ENCODE measurements at places on chromosomes 3 and 15.

DNA sequence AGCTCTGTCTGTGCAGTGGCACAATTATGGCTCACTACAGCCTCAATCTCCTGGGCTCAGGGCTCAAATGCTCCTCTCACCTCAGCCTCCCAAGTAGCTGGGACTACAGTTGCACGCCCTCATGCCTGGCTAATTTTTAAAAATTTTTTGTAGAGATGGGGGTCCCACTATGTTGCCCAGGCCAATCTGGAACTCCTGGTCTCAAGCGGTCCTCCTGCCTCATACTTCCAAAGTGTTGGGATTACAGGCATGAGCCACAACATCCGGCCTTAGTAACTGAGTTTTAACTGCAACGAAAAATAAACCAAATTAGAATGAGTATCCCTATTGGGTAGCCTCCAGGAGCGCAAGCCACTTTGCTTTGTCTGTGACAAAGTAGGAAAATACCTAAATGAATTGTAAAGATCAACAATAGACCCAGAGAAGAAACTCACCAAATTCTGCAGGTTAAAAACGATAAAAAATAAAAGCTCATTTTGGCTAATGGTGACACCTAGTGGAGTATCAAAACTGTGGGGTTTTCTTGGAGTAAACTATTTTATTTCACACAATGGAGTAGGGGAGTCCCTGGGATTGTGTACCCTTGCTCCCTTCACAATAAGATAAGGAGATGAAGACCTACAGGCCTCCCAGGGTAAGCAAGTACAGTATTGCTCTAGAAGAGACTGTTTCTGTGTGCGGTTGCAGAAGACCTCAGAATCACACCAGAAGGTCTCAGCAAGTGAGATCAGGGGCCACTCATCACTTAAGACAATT lies 21.0 kb upstream of the CA12 start:
- peak; percentile 56 for DNase-seq

GRCh38 chr15:80811781-80812315 lies 32.7 kb downstream of the CEMIP start:
- no peak for DNase-seq

GRCh38 chr15:80645494-80646065 lies 49.5 kb upstream of the ABHD17C start:
- DNase-seq: no peak

DNA sequence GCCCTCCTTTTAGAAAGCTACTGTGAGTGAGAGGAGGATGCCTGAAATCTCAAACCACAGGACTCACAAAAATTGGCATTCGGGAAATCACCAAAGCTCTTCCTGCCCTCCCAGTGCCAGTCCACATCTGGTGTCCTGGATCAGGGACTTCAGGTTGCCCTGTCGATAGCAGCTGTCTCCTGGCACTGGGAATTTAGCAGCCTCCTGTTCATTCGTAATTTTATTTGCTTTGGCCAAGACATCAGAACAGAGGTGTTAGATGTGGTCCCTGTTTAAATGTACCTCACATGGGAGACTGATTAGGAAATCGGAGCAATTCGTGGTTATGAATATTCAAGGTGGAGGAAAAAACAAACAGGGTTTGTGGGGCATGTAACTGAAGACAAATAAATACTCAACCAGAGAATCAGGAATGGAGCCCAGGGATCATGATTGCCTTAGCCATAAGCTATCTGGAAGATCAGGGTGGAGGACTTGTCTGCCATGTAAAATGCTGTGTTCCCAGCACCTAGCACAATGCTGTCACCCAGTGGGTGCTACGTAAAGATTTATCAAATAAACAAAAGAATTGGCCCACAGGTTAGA lies 265.2 kb upstream of the PROK2 start:
- DNase-seq: no peak

DNA sequence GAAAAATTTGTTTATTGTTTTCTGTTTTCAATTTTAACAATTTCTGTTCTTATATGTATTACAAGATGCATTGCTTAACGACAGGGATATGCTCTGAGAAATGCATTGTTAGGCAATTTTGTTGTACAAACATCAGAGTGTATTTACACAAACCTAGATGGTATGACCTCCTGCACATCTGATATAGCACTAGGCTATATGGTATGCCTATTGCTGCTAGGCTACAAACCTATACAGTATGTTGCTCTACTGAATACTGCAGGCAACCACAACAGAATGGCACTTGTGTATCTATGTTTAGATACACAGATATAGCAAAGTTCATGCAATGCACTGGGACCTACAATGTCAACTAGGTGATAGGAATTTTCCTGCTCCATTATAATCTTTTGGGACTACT lies 70.1 kb downstream of the SUCNR1 start:
- no peak for DNase-seq

- no peak for DNase-seq
Observed at GRCh38 chr3:95508124-95508523, 1306.3 kb upstream of the EPHA6 start.

- peak; percentile 54 for DNase-seq
Observed at GRCh38 chr3:4394048-4394447, 73.0 kb downstream of the SUMF1 start.

DNA sequence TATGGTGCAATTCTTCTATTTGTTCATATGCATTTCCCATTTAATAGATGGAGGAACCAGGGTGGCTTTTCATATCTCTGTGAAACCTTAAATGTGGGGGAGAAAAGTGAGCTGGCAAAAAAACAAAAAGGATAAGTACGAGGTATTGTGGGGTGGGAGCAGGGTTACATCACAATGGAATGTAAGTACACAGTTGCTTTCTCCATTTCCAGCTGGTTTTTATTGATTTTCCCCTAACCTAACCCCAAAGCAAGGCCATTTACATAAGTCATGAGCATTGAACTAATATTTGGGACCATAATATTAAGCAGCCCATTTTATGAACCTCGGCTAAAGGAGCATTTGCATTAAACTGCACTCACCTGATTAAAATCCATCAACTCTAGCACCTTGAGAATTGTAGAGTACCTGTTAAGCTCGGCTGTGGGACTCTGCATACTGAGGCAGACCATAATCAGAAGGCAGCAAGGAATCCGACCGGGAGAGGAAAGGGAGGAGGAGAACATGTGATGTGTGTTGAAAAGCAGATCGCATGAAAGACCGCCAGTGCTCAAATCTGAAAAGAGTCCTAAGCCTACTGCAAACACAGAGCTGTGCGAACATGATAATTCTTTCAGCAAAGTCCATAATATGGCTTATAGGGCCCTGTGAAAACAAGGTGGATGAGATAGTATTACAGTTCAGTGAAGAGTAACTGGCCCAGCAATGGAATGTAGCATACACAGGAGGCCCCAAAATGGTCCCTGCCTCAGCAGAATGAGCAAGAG lies 513.4 kb downstream of the FHIT start:
- no peak for DNase-seq

DNA sequence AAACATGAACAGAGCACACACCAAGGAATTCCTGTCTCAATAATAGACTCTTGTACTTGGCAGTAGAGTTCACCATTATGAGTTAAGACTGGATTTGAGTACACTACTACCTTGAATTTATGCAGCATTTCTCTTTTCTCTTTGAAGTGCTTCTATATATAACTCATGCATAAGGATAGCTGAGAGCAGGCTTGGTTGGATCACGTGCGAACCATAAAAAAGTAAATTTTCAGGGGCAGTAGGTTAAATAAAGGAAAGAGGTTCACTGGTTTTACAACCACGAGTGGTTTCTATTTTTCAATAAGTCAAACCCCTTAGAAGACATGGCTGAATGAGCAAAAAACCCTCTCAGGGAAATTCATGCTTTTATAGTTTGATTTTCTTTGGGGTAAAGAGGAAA lies 28.6 kb upstream of the PDZRN3 start:
- no peak for DNase-seq

DNA sequence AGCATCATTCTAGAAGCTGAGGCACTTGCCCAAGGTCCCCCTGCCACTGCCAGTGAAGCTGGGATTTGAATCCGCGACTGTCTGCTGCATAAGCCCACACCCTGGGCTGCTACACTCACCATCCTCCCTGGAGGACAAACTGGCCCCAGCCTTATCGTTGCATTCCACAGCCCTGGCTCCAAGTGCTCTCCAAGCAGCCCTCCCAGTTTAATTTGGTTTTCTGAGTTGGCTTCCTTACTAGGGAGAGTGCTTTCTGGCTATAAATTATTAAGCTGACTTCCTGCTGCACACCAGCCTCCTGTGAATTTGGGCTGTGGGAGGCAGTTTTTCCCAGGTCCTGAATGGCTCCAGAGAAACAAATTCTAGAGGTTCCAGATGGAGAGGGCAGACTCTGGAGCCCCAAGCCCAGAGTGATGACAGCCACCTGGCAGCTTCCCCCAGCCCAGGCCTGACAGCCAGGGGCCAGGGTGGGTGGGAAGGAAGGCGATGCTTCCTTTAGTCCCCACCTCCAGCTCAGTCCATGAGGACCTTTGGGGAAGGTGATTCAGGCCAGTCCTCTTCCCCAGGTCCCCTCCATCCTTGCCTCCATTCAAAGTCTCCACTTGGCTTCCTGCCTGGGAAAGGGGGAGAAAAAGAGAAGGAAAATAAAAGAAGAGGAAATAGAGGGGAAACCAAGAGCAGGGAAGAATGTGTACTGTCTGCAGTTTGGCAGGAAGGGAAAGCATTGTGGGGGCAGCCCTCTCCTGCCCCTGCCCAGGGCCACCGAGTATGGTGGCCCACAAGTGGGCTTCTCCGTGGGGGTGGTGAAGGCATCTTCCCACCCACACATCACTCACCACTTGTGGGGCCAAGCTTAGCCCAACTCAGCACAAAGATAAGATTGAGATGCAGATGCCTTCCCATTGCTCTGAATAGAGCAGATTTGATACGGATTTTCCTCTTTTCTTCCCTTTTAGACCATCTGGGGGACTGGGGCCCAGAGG lies 69.6 kb downstream of the SEMA5B start:
- no peak for DNase-seq

GRCh38 chr3:59731943-59732342 lies 682.1 kb upstream of the CFAP20DC start:
- no peak for DNase-seq

DNA sequence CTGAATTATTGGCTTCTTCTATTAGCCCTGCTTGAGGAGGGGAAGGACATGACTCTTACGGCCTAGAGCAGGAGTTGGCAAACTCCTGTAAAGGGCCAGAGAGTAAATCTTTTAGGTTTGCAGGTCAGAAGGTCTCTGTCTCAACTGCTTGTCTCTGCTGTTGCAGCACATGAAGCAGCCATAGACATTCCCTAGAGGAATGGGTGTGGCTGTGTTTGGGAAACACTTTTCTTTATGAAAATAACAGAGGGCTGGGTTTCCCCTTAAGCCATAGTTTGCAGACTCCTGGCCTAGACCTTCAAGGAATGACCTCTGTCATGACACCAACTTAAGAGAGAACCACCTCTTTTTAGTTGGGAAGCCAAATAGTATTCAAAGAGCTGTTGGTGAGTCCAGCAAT lies 10.3 kb downstream of the TRAK1 start:
- DNase-seq: peak; percentile 23

DNA sequence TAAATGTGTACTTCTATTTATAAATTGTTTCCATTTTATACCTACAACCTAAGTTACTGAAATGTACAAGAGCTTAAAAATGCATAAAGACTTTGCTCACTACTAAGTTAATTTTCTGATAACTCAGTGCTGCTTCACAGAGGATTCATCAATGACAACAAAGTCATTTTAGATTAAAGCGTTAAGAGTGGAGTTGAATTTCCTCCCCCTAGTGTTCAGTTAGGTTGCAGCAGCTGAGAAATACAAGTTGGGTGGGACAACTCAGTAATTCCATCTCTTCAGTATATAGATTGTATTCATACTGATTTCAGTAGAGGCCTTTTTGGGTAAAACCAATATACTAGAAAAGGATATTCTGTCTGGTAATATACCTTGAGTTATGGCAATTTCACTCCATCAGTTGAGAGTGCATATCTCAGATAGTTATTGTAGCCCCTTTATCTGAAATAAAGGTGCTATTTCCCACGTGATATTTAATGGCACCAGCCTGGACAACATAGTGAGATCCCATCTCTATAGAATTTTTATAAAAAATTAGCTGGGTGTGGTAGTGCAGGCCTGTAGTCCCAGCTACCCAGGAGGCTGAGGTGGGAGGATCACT lies 6.9 kb upstream of the RPL35A start:
- DNase-seq: peak; percentile 55

DNA sequence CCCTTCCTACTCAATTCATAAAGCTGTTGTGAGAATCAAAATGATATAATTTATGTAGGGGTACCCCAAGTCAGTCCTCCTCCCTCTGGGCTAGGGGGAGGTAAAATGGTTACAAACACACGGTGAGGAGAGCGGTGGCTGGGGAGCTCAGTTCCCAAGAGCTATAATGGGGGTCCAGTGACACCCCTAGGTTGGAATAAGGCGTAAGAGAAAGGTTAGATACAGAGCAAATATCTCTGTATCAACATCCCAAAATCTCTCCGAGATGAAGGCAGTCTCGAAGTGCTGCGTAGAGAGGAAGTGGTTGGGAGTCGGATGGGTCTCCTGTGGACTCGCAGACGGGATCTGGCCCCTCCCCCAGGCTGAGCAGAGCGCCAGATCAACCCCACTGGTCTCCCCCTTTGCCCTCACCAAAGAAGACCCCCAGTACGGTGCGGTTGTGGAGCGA lies 1.8 kb downstream of the DUOX2 start:
- no peak for DNase-seq

GRCh38 chr15:61768131-61768530 lies 292.1 kb downstream of the VPS13C start:
- no peak for DNase-seq

- no peak for DNase-seq
Observed at GRCh38 chr15:72916897-72917296, 133.3 kb upstream of the ADPGK start.

DNA sequence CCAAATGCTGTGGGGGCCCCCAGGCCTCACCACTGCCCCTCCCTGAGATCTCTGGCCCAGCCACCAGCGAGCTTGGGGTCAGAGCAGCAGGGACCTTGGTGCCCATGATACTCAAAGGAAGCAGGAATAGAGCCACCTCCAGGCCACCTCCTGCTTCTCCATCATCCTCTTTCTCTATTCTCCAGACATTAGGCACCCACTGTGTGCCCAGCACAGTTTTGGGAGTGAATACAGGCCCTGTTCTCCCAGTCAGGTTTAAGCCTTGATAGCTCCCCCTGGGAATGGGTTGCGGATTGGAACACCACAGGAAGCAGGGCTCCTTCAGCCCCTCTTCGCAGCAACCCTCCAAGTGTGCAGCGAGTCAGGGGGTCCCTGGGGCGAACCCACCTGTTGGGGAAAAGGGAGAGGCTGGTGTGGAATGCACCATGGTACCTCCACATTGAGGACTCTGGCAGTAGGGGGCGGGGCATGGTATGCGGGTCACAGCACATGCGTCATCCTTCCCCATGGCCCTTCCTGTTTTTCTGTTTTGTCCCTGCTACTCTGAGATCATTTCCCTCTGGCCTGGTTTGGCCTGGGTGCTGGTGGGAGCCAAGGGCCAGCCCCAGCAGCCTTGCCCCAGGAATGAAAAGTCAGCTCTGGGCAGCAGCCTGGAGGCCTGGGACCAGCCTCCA lies 14.2 kb upstream of the SEMA3B start:
- peak; percentile 73 for DNase-seq

DNA sequence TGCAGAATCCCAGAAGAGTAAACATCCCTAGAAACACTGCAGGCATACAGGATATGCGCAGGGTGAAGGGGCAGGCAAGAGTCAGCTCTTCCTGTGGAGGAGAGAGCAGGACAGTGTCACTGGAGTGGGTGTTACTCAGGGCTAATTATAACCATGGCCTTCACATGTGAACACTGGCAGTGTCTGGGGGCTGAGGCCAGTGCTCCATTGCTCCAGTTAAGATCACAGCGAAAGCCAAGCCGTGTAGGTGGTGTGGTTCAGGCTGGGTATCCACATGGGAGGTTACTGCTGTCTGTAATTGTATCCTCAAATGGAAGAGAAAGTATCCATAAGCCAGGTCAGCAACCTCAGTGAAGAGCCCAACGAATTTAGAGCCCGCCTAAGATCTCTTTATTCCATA lies 84.6 kb downstream of the MESD start:
- no peak for DNase-seq

- no peak for DNase-seq
Observed at GRCh38 chr3:167810236-167810635, 74.7 kb downstream of the SERPINI1 start.
